RWPE1 (cell line): ENCODE measurements at places on chromosomes 11 and 22.

DNA sequence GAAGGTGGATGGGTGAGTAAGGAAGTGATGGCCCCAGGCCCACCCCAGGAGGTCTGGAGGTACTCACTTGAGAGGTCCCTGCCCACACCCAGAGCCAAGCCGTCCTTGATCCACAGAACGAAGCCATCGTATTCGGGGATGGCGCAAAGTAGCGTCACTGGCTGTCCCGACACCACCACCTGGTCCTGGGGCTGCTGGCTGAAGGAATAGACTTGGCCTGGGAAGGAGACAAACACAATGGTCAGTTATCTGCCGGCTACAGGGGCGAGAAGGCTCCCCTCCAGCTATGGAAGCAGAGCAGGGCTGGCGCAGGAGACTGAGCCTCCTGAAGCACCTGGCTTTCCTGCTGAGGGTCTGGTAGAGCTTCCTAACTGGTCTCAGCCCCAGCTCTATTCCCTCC is 171.0 kb downstream of the ST3GAL4 start:
- DNase-seq, result no peak

DNA sequence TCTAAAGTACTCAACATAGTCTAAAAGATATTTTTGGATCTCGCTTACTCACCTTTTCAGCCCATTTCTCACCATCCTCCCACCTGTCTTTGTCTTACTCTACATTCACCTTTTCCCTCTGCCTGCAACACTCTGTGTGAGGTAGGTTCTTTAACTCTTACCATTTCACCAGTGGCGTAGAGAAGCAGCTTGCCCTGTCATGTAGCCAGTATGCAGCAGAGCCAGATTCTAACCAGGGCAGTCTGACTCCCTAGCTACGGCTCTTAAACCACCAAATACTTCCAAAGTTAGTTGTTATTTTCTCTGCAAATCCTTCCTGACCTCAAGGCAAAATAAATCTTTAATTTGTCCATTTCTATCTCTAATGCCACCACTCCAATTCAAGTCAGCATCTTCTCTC is 7.5 kb downstream of the ALG8 start:
- no peak for DNase-seq

DNA sequence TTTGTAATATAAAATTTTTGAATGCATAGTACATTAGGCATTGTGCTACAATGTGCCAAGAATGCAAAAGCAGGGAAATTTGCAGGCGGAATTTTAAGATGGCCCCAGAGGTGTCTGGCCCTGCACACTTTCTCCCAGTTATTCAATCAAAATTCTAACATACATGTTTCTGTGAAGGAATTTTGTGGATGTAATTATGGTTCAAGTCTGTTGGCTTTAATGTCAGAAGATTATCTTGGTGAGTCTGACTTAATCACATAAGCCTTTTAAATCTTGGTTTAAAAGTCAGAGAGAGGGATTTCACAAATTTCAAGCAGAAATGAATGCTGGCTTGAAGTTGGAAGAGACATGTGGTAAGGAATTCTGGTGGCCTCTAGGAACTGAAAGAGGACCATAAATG is 423.4 kb upstream of the CCDC179 start:
- DNase-seq, result no peak

- no peak for DNase-seq
Observed at GRCh38 chr11:98300719-98301118, 720.0 kb upstream of the CNTN5 start.

DNA sequence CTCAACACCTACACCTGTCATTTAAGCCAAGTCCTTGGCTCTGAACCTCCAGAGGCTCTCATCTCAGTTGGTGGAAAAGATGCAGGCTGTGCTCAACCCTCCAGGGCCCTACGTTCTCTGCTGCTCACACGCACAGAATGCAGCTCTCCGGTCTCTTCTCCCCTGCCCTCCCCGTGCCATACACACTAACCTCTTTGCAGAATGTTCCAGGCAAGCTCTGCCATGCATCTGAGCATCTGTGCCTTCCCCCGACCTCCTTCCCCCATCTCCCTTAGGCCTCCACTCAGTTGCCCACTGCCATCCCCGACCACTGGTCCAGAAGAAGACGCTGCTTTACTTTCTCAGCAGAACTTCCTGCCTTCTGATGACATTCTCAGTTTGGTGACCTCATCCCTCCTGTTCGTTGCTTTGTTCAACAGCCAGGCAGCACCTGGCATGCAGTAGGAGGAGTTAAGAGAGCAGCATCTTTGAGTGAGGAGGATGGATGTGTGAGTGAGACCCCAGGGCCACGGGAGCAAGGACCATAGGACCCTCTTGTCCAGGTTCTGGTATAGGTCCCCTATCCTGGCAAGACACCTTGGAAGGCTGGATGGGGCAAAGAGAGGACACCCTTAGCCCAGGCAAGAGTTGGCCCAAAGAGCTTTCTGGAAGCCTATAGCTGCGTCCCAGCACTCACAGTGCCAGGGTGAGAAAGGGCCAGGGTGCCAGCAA is 598.0 kb downstream of the BRD1 start:
- DNase-seq, result no peak

- no peak for DNase-seq
Observed at GRCh38 chr11:115362997-115363396, 141.2 kb downstream of the CADM1 start.

DNA sequence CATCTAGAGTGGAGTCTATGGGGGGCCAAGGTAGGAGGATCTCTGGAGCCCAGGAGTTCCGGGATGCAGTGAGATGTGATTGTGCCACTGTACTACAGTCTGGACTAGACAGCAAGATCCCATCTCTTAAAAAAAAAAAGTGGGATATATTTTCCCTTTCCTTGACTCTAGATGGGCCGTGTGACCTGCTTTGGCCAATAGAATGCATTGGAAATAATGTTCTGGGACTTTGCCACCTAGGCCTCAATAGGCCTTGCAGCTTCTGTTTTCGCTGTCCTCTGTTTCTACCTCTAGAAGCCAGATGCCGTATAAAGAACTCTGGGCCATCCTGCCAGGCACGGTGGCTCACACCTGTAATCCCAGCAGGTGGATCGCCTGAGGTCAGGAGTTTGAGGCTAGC is 3.6 kb downstream of the C11orf86 start:
- no peak for DNase-seq

DNA sequence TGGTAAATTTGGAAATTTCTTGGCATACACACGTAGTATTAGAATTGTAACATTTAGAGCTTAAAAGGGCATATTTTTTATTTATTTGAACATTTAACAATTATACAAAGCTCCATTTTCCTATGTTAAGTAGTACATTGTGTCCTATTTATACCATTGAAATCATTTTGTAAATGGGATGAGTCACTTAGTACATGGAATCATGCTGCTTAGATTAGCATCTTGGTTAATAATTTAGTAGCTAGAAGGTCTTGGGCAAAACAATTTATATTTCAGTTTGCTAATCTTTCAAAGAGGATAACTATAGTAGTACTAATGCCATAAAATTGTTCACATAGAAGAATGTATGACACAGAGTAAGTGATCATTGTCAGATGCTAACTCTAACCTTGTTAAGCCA is 450.1 kb upstream of the LUZP2 start:
- DNase-seq, result no peak

GRCh38 chr11:86932924-86933875 is 22.0 kb downstream of the FZD4 start:
- DNase-seq, result no peak

GRCh38 chr11:2809854-2810253 is 75.7 kb downstream of the CDKN1C start:
- DNase-seq, result no peak
